ENCODE measurements at places on chromosomes 1 and 21. TPM values are rescaled to one million over a fixed set of nuclear protein-coding genes. Genes with fewer than 3 reads are reported as not detected.

RNU1-2 gene
- not detected for total RNA-seq

NBPF4 gene
- 0.05 TPM for total RNA-seq

SLAMF1 gene
- total RNA-seq, result not detected

MAST2 gene
- 18.7 TPM for total RNA-seq

CFAP107 gene
- not detected for total RNA-seq

PEX14 gene
- total RNA-seq, result 14.3 TPM

BTG2 gene
- 16.8 TPM for total RNA-seq

MFSD2A gene
- 4.5 TPM for total RNA-seq

HCN3 gene
- 6.4 TPM for total RNA-seq

INKA2 gene
- total RNA-seq, result 3.4 TPM

MIXL1 gene
- not detected for total RNA-seq

RNASEL gene
- total RNA-seq, result 2.1 TPM

GFI1 gene
- total RNA-seq, result 0.24 TPM

ATF3 gene
- total RNA-seq, result 34.1 TPM

XCL2 gene
- not detected for total RNA-seq

THEM5 gene
- not detected for total RNA-seq

ANKRD34A gene
- 0.22 TPM for total RNA-seq
